ENCODE measurements at places on chromosomes 6 and 20.

- DNase-seq, result peak; percentile 40
Measured at GRCh38 chr20:49786668-49787370, 25.8 kb upstream of the SLC9A8 start.

GRCh38 chr6:130628862-130629261, 198.3 kb upstream of the SMLR1 start:
- no peak for DNase-seq

GRCh38 chr20:36181934-36182603, 27.5 kb downstream of the EPB41L1 start:
- no peak for DNase-seq

DNA sequence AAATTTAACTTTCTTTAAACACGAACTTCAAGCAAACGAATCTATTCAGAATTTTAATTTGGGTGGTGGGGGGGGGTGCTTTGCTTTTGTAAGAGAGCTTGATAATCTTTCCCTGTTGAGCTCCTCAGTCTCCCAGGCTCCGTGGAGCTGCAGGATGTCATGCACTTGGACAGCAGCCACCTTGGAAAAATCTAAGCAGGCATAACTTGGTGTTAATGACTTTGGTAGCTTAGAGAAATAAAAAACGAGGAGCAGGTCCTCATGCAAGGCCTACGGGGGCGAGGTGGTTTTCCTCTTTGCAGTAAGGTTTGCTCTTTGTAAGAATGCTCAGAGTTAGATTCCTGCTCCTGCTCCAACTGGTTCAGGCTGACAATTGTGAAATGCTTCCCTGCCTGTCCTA, 102.3 kb downstream of the EDN1 start:
- DNase-seq, result no peak

DNA sequence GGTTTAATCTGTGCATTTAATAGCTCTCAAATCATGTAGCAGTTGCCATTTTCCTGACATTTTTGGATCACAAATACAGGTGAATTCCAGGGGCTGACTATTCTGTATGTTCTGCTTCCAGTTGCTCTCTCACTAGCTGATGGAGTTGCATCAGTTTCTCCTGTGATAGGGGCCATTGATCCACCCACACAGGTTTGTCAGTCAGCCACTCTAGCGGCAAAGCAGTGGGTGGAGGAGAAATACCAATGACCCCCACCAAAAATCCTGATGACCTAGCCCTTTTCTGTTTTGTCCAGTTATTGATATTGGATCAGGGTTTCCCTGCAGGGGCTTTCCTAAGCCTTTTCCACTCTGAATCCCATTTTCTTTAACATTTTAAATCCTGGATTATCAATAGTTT, 72.3 kb upstream of the BTN3A2 start:
- no peak for DNase-seq

GRCh38 chr6:32195652-32195901, 3.1 kb upstream of the GPSM3 start:
- DNase-seq, result peak; percentile 100

GRCh38 chr6:140992678-140993077, 1140.0 kb upstream of the GJE1 start:
- DNase-seq, result no peak

DNA sequence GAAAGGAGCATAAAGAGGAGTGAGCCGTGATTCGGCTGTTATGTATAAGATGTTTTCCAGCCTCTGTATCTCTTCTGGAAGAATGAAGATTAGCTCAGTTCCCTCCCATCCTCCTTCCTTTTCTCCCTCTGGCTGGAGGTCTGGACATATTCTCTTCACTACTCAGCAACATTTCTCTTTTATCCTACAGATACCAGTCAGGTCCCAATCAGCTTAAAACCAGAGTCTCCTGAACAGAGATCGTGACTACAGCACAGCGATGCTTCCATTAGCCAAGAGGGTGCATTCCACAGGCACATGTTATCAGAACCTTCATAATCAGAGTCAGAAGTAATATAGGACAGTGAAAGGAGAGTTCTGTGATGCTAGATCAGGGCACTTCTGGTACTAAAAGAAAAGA, 133.9 kb upstream of the SOX4 start:
- no peak for DNase-seq

- no peak for DNase-seq
Measured at GRCh38 chr20:24752612-24753011, 196.5 kb upstream of the CST7 start.

DNA sequence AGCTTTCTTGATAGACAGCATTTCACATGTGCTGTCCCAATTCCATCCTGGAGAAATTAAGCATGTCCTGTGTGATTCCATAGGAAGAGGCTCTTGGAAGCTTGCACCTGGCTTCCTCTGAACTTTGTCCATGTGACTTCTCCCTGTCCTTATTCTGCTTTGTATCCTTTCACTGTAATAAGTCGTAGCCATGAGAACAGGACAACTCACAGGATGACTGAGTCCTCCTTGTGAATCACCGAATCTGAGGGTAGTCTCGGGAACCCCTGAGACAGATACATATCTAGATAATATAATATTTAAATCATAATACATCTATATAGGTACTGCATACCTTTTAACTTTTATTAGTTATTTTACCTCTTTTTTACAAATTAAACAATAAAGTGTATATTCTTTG, 156.7 kb upstream of the THEMIS start:
- no peak for DNase-seq

GRCh38 chr6:43496370-43497128, 13.6 kb downstream of the LRRC73 start:
- DNase-seq, result peak; percentile 51

- DNase-seq, result no peak
Measured at GRCh38 chr20:3119044-3119443, 34.5 kb upstream of the AVP start.

DNA sequence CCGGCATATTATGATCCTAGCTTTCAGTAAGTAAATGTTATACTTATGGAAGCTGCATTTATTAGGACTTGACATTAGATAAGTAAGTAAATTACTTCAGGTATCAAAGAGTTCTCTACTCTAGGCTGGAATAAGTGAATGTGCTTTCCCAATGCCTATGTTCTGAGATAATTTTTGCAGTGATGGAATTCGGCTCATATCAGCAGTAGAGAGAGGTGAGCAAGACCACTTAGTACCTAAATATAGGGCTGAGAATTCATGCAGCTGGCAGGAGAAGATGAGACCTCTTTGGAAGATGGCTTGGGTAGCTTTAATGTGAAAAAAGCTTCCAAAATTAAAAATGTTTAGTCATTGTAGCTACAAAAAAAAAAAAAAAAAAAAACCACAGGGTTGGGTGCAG, 13.3 kb upstream of the BEND3 start:
- no peak for DNase-seq

DNA sequence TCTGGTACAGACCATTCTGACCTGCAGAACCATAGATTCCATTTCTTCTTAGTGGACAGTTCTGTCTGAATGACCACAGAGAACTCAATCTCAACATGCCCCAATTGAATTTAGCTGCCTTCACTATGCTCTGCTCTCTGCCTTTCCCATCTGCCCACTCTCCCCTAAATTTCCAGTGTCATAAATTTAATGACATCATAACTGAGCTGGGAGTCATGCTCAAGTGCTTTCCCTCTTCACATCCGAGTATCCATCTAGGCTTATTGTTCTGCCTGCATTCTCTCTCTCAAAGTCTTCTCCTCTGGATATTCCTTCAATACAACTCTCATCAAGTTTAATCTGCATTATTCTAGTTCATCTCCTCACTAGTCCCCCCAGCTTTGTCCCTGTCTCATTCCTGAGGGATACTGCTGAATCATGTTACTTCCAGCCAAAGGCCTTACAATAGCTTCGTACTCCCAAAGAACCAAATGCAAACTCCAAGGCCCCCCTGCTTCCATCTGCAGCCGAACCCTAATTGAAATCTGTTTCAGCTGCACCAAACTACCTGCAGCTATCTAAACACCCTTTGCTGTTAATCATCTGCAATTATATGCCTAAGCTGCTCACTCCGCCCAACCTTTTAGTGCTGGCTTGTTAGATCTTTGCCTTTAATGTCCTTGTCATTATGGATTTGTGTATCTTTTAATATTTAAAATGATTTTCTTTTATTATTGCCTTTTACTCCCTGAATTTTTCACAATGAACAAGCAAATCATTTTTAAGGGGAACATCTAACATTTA, 46.1 kb downstream of the SLC35B3 start:
- no peak for DNase-seq

- no peak for DNase-seq
Measured at GRCh38 chr6:133699741-133700385, 189.1 kb upstream of the TCF21 start.

DNA sequence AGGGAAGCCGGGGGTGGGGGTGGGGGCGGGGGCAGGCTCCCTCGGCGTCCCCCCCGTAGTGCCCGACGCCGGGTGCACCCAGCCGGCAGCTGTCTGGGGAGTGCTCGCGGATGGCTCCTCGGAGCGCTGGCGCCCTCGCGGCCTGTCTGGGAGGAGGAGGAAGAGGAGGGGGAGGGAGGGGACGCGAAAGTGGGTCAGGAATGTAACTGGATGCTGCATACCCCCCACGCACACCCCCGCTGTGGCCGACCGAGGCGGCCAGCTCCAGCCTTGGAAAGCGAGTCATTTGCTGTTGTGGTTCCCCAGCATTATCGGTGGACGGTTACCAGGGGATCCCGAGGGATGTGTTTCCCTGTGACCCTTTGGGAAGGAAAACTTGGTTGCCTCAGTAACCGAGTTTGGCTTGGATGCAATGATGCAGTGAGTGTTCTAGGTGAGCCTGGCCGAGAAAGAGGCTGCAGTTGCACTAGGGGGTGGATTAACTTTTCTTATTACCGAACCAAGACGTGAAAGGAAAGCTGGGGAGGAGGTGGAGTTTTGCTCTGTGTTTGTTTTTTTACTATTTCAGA, 55.2 kb upstream of the RREB1 start:
- DNase-seq, result no peak

GRCh38 chr20:49679634-49680033, 34.0 kb downstream of the B4GALT5 start:
- DNase-seq, result no peak

DNA sequence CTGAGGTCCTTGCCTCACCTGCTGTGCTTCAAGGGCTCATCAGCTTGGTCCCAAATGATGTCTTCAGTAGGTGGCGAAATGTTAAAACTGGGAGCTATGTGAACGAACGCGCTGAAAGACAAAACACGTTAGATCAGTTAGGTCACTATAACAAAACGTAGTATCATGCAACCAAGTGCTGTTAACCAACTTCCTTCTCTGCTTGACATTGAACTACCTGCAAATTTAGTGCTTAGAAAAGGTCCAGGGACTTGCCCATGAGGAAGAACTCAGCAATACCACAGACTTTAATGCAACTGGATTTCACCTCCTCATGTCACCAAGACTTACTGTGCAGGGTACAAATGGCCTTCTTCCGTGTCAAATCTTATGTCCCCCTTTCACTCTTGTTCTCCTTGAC, 24.8 kb downstream of the BACH2 start:
- no peak for DNase-seq

Data from OCI-LY7 (cell line).